ENCODE measurements at places on chromosomes 3 and 15.
A peak's percentile ranks its signal among the peaks of the same experiment; 100 is the strongest.

DNA sequence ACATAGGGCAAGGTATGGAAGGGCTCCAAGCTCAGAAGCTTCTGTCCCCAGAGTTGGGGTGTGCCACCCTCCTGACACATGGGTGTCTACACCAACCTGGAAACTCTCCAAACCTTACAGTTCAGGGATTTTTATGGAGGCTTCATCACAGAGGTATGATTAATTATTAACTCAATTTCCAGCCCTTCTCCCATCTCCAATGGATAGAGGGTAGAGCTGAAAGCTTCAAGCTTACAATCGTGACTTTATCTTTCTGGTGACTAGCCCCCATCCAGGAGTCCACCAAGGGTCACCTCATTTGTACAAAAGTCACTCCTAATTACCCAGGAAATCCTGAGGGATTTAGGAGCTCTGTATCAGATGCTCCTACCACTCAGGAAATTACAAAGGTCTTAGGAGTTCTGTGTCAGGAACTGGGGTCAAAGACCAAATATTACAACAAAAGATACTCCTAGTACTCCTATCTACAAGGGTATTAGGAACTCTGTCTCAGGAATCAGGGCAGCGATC lies 62.7 kb downstream of the TFDP2 start:
- no peak for DNase-seq

GRCh38 chr15:98835876-98836275 lies 171.7 kb downstream of the PGPEP1L start:
- no peak for DNase-seq

GRCh38 chr3:67418426-67419217 lies 235.8 kb downstream of the SUCLG2 start:
- no peak for DNase-seq

DNA sequence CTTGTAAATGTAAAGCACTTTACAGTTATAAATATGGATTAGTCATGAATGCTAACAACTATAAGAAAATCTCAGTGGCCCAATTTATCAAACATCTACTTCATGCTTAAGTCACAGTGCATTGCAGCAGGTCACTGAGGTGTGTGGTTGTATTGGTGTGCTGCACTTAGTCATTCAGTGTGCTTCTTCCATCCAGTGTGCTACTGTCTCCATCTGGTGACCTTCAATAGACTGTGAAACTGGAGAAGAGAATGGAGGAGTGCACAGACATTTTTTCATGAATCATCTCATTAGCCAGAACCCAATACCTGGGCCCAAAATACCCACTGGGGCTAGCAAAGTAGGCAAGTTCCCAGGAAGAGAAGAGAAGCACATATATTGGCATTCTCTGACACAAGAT lies 199.6 kb downstream of the SHOX2 start:
- DNase-seq: no peak

DNA sequence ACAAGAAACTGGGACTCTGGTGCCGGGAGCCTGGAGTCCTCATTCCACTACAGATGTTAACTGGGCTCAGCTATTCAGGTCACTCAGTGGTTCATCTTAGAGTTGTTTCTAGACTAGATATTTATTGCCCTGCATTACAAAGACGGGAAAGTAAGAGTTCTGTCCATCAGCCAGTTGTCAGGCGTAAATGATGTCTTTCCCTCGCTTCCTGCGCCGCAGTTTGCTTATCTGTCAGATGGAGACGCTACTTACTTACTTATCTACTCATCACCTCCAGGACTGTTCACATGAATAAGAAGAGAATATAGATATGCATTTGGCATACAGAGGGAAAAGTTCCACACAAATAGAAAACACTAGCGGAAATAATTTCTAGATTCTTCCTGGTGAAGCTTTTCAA lies 47.8 kb upstream of the CGNL1 start:
- no peak for DNase-seq

GRCh38 chr3:136142592-136142991 lies 53.5 kb downstream of the MSL2 start:
- no peak for DNase-seq

DNA sequence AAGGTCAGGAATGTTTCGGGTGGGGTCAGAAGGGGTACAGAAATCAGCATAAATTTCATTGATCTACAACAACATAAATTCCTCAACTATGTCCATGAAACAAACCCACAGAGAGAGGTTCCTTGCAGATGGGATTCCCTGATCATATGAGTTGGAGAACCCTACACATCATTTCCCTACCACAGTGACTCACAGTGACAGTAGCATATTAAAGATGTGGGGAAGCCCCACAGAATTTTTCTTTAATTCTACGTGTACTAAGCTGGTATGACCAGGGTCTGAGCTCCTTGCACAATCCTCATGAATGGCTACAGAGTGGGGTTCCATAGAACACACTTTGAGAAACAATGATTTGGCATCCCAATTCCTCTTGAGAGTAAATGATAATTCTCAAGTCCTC lies 116.9 kb upstream of the RAD18 start:
- DNase-seq: no peak

GRCh38 chr3:38834110-38834509 lies 18.1 kb upstream of the SCN10A start:
- DNase-seq: no peak

- DNase-seq: no peak
Measured at GRCh38 chr3:66405701-66406091, 95.1 kb downstream of the LRIG1 start.

GRCh38 chr15:59292442-59293151 lies 80.1 kb downstream of the MYO1E start:
- no peak for DNase-seq

DNA sequence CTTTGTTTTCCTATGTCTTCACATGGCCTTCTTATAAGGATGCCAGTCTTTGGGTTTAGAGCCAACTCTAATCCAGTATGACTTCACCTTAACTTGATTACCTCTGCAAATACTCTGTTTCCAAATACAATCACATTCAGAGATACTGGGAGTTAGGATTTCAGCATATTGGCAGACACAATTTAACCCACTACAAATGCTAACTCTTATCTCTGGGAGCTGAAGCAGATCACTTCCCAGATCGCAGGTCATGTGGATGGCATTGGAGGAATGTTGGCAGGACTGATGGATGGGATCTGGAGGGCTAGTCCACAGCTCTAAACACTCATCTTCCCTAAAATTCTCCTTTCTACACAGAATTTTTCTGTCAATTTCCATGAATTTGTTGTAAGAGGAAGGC lies 46.2 kb upstream of the ADGRG7 start:
- no peak for DNase-seq

DNA sequence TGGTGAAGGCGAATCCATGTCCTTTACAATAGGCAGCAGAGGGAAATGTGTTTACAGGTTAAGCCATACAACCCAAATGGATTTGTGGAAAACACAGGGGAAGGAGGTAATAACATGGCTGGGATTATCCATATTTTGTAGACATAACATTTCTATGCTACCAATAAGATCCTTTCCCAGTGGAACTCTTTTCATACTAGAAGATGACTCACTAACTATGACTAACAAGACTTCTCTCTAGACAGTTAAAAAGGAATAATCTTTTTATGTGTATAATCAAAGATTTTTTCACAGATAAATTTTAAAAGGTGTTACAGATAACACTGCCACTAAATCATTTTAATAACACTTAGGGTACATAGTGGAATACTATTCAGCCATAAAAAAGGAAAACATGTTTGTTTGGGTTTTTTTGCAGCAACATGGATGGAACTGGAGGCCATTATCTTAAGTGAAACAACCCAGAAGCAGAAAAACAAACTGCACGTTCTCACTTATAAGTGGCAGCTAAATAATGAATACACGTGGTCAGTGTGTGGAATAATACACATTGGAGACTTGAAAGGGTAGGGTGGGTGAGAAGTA lies 39.6 kb downstream of the VPS13C start:
- no peak for DNase-seq

DNA sequence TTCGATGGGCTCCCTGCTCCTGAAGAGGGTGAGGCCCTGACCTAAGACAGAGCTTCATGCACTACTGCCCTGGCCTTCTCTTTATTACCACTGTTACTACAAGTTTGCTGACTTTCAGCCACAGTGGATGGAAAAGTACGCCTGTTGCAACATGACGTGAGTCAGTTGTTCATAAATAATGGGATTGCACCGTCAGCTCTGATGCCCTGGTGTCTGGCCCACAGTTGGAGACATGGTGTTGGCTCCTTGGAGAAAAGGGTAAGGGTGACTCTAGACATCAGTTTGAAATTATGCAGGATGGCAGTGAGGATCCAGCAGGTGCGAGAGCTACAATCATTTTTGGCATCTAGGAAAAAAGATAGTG lies 5.5 kb downstream of the PAQR5 start:
- no peak for DNase-seq

- no peak for DNase-seq
Measured at GRCh38 chr3:18100121-18100520, 325.0 kb downstream of the SATB1 start.

DNA sequence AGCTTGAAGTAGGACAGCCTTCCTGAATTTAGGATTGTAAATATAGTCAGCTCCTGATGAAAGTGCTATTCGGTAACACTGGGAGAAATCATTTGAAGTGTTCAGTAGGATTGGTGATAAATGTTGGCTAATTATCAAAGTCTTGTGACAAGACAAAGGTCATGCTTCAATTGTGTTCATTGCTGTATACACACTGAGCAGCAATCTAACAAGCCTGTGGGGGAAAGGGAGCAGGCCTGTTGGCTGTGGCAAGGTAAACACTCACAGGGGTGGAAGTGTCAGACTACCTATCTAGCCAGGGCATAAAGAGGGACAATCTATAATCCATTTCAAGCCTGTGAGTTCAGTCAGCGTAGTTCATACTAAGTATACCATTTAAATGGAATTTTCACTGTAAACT lies 111.0 kb upstream of the MANF start:
- no peak for DNase-seq

DNA sequence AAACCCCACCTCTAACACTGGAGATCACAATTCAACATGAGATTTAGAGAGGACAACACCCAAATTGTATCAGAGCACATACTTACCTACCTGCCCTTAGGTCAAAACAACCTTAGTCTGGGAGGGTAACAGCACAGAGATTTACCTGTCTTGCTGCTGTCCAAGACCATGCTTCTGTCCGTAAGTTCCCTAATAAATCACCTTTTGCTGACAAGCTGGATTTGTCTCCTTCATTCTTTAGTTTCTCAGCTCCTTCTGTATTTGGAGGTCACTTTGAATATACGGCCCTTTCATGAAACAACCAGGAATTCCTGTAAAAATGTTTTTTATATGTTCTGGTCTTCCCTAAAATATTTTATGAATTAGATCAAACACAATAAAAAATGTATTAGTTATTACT lies 1.6 kb upstream of the ABHD5 start:
- DNase-seq: peak; percentile 31

GRCh38 chr15:25862071-25862471 lies 1.1 kb downstream of the ATP10A start:
- no peak for DNase-seq

GRCh38 chr3:196431181-196432136 lies 768 bp downstream of the UBXN7 start:
- DNase-seq: peak; percentile 62

DNA sequence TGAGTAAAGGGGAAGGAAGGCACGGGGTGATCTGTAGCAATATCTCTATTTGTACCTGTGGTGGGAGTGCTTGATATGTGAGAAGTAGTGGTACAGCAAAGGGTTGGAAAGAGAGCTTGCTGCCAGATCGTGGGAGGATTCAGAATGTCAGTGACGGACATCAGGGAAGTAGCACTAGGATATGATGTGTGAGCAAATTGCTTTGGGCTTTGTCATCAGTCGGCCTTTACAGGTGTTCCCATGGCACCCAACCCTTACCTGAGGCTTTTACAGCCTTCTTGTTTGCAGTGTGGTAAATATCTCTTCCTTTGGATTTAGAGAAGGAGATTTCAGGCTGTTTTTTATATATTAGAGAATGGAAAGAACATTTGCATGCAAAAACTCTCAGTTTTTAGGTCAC lies 29.8 kb downstream of the IL1RAP start:
- DNase-seq: no peak

GRCh38 chr3:13461169-13462124 lies 18.7 kb upstream of the HDAC11 start:
- DNase-seq: peak; percentile 83

DNA sequence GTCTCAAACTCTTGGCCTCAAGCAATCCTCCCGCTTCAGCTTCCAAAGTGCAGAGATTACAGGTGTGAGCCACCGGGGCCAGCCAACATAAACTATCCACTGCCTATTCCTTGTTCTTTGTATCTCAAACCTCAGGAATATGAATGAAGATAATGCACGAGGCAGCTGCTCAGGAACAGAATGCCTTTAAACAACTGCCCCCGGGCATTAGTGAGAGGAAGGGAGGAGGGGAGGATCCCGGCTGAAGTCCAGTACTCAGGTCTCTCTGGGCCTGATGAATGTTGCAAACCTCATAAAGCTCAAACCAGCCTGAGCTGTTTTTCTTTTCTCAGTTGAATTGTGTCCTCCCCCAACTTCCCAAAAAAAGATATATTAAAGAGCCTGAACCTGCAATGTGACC lies 26.9 kb upstream of the MTMR14 start:
- DNase-seq: no peak

DNA sequence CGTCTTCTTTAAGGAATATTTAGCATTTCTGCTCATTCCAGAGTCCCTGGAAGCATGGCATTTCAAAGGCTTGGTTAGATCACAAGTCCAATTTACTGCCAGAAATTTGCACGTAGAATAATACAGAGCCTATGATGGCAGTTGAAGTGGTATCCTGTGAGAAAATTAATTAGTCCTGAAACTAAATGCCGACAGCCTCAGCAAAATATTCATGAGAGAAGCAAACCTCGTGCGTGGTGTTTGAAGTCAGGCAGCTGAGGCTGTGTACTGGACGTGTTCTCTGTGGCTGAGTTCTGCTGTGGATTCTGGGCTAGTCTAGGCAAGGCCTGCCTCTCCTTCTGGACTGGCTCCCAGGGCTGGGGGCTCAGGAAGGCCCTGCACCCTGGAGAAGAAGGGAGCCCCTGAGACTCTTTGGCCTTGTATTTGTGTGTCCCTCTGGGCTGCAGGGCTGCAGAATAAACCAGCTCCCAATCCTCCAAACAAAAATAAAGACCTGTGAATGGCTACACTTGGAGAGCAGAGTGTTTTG lies 106.6 kb downstream of the APBA2 start:
- no peak for DNase-seq

- no peak for DNase-seq
Measured at GRCh38 chr3:99874237-99875002, 56.8 kb downstream of the CMSS1 start.

- DNase-seq: no peak
Measured at GRCh38 chr3:119700920-119701734, 1.7 kb upstream of the CFAP91 start.

- DNase-seq: no peak
Measured at GRCh38 chr3:130537673-130538304, 20.8 kb downstream of the COL6A6 start.

DNA sequence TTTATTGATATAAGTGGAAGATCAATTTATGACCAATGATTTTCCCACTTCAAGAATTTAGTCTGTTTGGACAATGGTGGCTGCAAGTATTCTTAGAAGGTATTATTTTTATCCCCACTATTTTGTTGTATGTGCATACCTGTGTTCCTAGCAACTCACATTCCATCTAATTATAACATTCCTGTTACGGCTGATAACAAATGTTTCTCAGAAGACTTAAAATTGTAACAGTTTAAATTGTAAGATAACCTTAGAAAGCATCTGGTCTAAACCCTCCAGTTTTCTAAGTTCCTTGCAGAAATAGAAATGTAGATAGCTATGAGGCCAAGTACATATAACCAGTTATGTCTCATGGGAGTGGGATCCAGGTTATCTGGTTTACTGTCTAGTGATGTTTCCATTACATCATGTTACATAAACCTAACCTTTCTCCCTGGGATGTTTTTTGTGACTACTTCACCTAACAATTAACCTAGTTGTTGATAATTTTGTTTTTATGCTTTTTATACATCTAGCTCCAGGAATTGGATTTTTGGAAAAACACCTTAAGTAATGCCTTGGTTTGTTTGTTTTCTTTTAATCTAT lies 11.1 kb upstream of the MFN1 start:
- DNase-seq: no peak

GRCh38 chr3:124660599-124660998 lies 69.7 kb upstream of the UMPS start:
- DNase-seq: no peak

Data from hematopoietic multipotent progenitor cell treated with erythropoietin and hydrocortisone succinate and interleukin-3 and kit ligand, for 17 days (in vitro differentiated cells).